ENCODE measurements at places on chromosomes 1 and 21.

- peak; percentile 78 for DNase-seq
These were observed 4.0 kb downstream of the SHISAL2A start for GRCh38 chr1:52636721-52637695.

DNA sequence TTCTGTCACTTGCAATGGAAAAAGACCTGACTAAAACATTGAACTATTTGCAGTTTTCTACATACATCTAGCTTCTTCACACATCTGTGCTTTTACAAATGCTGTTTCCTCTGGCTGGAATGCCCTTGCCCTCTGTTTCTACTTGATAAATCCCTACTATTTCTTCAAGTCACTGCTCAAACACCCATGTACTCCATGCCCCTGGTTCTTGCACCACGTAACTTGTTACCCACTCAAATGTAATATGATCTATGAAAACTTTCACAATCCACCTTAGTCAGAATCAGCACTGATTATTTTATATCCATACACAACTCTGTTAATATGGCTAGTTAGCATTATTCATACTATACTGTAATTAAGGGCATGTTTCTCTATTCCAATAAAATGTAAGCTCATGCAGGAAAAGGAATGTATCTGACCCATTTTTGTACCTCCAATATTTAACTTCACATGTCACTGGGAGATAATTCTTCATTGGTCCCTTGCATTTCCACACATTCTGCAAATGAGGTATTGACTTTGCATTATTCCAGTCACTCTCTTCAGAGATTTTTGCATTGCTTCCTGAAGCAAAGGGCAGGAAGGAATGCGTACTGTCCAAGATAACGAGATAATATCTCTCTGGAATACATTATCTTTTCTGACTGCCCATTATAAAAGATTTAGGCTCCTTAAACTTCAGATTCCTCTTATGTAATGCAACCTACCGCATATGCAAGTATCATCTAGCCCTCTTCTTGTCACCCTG, 158.3 kb downstream of the COL24A1 start:
- no peak for DNase-seq

DNA sequence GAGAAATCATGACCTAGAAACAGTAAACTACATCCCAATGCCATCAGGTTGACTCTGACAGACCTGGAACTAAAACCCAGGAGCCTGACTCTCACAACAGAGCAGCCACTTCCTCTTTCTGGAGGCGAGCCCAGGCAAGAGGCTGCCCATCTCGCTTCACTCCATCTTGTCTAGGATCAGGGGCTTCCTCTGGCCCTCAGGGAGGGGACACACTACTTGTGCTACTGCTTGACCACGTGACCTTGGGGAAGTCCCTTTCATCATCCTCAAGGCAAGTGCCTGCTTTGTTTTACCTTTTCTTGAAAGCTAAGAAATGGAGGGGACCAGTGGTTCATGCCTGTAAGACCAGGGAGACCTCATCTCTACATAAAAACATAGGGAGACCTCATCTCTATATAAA, 2.6 kb upstream of the TENT5B start:
- no peak for DNase-seq

- DNase-seq, result no peak
These were observed 342.1 kb upstream of the NR5A2 start for GRCh38 chr1:199685369-199685768.

DNA sequence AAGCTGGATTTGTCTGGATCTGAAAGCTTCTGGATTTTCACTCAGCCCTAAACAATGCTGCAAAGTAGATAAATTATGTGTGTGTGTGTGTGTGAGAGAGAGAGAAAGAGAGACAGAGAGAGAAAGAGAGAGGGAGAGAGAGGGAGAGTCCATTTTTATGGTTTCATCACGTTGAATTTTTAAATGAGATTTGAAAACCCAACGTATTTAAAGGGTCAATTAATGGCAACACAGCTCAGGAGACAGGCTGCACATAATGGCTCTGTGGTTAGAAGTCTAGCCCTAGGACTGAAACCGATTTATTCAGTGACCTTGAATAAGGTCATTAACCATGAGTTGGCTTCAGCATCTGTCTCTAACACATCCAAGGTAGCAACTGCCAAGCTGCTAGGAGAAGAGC, 35.3 kb upstream of the FMN2 start:
- no peak for DNase-seq

GRCh38 chr1:33918368-33918767, 54.5 kb downstream of the HMGB4 start:
- DNase-seq, result no peak

GRCh38 chr1:54115520-54115919, 37.3 kb downstream of the CDCP2 start:
- no peak for DNase-seq

- no peak for DNase-seq
These were observed 46.0 kb upstream of the IL12RB2 start for GRCh38 chr1:67261680-67262079.

DNA sequence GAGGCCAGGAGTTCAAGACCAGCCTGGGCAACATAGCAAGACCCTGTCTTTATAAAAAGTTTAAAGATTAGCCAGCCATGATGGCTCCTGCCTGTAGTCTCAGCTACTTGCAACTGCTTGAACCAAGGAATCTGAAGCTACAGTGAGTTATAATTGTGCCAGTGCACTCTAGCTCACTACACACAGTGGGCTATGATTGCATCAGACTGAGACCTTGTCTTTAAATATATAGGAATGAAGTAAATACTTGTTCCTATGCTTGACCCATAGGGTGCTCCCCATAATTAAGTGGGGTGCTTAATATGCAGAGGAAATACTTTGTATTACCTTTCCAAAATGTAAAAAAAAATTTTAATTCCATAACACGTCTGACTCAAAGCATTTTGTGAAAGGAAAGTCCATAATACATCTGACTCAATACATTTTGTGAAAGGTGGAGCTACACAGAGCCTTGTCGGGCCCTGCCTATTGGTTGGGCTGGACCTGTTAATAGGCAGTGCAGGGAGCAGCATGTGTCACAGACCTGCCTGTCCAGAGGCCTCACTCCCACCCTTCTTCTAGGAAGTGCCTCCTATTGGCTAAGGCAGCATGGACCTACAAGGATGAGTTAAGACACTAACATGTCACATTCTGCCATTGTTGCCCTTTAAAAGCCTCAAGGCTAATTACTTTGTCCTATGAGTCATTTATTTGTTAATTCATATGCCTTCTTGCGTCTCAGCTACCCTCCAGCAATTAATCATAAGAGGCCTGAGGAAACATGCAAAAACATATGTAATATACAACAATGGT, 33.6 kb downstream of the CD58 start:
- no peak for DNase-seq

- no peak for DNase-seq
These were observed 42.6 kb downstream of the CCDC18 start for GRCh38 chr1:93223023-93223675.

DNA sequence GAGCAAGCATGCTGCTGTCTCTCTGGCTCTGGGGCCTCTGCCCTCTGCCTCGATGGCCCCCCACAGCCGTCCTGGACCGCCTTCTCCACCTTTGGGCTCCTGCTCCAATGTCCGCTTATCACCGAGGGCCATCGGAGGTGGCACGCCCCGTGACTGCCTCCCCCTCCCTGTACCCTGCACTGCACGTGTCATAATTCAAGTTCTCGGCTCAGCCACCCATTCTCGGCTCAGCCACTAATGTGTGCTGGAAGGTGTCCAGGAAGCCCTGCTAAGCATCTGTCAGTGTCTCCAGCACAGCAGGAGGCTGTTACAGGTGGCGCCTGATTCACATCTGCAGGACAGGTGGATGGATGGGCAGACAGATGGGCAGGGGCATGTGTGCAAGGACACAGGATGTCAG, 45.5 kb downstream of the TP73 start:
- no peak for DNase-seq

- no peak for DNase-seq
These were observed 119.2 kb downstream of the PBX1 start for GRCh38 chr1:164678136-164678700.

GRCh38 chr1:204359131-204359473, 627 bp downstream of the PLEKHA6 start:
- no peak for DNase-seq

GRCh38 chr1:205543351-205544301, 39.2 kb downstream of the CDK18 start:
- DNase-seq, result no peak

DNA sequence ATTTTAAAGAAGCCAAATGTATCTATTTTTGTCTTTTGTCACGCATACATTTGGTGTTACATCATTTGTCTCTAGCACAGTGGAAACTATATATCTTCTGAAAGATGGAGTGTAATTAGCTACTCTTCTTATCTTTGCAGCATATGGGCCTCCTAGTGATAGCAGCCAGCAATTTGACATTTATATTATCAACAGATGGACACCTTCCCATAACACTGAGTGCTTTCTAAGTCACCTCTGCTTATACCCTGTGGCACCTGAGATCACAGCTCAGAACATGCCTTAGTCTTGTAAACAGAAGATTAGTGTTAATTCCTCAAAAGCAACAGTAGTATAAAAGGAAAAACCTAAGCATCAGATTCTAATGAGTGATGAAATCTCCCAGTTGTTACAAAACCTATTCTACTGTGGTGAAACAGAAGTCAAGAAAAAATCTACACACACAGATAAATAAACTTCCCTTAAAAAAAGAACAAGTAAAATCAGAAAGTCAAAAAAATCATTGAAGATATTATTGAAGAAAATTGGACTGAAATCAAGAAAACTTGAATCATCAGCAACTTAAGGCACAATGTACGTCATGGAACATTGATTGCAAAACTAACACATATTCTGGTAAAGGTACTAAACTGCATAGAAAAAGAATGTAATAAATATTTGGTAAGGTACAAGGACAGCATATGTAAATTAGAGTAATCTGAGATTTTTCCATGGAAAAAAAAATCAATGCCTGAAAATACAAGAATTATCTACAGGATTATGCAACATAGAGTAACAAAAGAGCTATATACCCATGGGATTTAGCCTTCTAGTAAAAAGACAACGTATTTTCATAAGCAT, 61.7 kb downstream of the KCNT2 start:
- no peak for DNase-seq

GRCh38 chr1:80799457-80799856, 1001.3 kb upstream of the ADGRL2 start:
- no peak for DNase-seq

GRCh38 chr1:234770924-234771540, 161.1 kb upstream of the IRF2BP2 start:
- no peak for DNase-seq

DNA sequence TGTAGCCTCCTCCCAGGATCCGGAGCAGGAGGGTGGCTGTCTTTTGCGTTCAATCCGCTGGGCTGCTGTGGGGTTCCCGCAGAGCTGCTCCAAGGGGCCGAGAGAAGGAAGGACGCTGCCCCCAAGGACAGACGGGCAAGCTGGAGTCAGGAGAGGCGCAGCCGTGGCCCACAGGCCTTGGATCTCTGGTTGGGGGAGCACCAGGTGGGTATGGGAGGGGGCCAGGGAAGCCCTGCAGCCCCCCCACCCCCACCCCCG, 15.9 kb upstream of the SKI start:
- DNase-seq, result no peak

DNA sequence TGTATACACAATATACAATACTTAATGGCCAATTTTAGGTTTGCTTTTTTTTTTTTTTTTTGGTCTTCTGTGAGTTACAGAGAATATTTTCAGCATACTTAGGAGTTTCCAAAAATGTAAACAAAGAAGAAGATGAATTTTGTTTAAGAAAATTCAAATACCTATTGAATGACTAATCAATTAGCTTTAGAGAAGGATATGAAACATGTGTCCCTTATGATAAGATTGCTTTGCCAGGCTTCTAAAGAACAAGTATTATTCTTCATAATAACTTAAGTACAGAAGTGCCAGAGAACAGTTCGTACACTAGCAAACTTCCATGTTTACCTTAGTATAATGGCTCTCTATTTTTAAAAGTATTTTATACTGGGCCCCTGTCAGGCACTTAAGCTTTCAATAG, 1191.0 kb upstream of the NCAM2 start:
- no peak for DNase-seq

- no peak for DNase-seq
These were observed 213.8 kb downstream of the HHIPL2 start for GRCh38 chr1:222334026-222334680.

DNA sequence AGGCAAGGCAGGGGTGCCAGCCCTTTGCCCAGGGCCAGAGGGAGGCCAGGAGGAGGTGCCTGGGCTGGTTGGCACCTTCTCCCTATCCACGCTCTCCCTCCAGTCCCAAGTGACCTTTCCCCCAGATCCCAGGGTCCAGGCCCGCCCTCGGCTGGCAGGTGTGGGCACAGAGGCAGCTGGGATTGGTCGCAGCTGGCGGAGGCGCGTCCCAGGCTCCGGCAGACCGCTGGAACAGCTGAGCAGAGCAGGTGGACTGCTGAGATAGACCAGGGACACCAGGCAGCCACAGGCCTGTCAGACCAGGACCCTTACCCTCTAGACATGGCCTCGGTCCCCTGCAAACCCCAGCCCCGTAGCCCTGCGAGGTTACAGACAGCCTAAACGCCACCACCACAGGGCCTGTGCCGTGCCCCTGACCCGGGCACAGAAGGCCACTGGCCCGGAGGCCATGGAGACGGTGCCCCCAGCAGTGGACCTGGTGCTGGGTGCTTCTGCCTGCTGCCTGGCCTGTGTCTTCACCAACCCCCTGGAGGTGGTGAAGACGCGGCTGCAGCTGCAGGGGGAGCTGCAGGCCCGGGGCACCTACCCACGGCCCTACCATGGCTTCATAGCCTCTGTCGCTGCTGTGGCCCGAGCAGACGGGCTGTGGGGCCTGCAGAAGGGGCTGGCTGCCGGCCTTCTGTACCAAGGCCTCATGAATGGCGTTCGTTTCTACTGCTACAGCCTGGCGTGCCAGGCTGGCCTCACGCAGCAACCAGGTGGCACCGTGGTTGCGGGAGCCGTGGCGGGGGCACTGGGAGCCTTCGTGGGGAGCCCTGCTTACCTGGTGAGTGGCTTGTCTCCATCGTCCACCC, at the start of gene SLC25A34:
Gene SLC25A34 (plus strand): TSS at position 221 of the 854 bp plus-strand sequence. CDS start 228 bp downstream, at position 449.
- DNase-seq, result no peak

- DNase-seq, result no peak
These were observed 74.7 kb downstream of the PSMG1 start for GRCh38 chr21:39108291-39109162.

DNA sequence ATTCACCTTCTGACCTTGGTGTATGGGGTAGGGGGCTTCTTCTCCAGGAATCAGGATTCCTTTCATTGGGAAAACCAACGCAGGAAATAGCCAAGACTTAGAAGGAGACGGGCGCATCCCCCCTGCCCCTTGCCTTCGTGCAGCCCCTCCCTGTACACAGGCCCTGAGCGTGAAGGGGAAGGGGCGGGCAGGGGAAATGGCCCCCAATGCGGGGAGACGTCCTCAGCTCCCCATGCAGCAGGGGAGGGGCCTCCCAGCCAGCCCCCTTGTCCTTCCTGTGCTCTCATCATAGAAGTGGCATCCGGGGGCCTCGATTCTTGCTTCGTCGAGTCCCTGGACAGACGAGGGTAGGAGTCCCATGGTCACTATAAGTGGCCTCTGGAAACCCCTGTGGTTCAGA, 116.9 kb downstream of the AJAP1 start:
- DNase-seq, result no peak

DNA sequence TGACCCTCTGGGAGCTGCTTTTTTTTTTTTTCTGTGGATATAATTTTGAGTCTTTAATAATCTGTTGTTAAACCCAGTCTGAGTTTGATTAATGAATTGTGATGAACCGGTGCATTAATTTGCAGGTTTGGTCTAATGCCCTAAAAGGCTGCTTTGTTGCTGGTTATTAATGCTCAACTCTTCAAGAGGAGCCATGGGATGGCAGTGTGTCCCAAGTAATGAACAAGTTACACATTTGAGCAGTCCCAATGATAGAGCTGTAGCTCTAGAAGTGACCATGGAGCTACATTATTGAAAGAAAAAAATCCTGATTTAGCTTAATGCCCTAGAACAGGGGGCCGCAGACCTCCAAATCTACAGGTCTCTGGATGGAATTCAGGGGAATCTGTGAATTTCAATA, 53.1 kb downstream of the RWDD3 start:
- DNase-seq, result no peak

- no peak for DNase-seq
These were observed 48.2 kb downstream of the RPE65 start for GRCh38 chr1:68401506-68401905.

All from central memory CD8-positive, alpha-beta T cell (primary cell).